Fibroblast of skin of right biceps (primary cell): ENCODE measurements at places on chromosomes 4 and X.

- DNase-seq: no peak
Observed at GRCh38 chr4:140157341-140157740, 3.4 kb upstream of the MAML3 start.

- DNase-seq: peak; percentile 71
Observed at GRCh38 chr4:94934201-94934600, 176.4 kb downstream of the BMPR1B start.

DNA sequence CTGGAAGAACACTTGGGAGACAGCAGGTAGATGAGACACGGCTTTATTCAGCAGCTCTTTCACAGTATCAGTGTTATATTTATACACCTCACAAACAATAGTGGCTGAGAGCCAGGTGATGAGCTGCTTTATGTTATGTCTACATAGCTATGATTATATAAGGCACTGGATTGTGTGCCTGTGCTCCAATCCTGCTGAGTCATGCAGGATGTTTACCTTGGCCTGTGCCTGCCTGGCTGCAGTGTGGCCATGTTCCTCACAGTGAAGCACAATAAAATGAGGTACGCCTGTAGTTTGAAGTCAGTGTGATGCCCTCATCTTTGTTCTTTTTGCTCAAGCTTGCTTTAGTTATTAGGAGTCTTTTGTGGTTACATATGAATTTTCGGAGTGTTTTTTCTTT lies 31.3 kb downstream of the CXCL13 start:
- peak; percentile 86 for DNase-seq

- peak; percentile 6 for DNase-seq
Observed at GRCh38 chrX:139834879-139835278, 98.0 kb downstream of the ATP11C start.

DNA sequence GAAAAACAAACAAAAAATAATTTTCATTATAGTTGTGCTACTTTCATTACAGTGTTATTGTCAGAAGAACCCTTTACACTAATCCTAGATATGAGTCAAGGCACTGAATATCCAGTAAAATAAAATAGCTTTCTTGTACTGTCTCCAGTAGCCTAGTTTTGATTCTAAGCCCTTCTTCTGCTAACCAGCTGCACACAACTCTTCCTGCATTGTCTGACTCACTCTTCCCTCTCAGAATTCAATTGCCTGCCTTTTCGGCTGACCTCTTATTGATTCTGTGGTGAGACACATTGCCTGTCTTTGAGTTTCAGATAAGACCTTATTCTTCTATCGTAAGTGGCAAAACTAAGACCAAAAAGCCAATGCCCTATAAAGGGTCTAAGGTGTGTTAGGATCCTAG lies 26.7 kb upstream of the PCDH18 start:
- peak; percentile 78 for DNase-seq

GRCh38 chrX:68694435-68695205 lies 47.2 kb downstream of the STARD8 start:
- DNase-seq: no peak
